ENCODE measurements at places on chromosomes 12 and 14.

DNA sequence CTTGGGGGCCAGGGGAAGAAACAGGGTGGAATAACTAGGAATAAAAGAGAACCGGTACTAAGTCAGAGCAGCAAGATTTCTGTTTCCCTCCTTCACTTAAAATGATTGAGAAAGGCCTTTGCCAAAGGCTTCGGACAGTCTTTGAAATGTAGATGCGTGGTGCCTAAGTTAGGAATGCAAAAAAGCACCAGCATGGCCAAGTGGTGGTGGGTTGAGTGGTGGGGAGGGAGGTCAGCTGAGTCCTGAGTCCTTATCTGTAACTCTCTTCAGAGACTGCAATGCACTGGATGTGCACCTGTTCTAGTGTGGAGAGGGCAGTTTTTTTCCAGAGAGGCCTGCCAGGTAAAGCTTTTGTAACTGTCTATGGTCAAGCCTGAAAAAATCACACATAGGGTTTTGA lies 919.9 kb downstream of the FSCB start:
- DNase-seq = no peak

GRCh38 chr12:30533558-30534265 lies 162.0 kb downstream of the IPO8 start:
- DNase-seq = no peak

DNA sequence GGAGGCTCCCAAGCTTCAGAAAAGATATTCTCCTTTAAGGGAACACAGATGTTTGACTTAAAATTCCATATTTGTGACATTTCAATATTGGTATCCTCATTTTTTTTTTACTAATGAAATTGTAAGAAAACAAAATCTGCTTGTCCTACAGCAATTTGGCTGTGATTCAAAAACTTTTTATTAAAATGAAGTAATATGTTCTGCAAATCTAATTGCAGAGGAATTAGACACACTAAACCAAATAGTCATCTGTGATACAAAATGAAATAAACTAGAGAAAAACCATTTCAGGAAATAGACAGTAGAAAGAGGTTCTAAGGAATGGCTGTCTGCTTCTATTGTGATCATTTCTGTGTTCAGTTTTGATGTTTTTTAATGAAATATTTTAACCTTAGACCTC lies 50.1 kb upstream of the HIF1A start:
- DNase-seq = no peak

GRCh38 chr12:130562716-130563115 lies 153.4 kb downstream of the RIMBP2 start:
- no peak for DNase-seq

DNA sequence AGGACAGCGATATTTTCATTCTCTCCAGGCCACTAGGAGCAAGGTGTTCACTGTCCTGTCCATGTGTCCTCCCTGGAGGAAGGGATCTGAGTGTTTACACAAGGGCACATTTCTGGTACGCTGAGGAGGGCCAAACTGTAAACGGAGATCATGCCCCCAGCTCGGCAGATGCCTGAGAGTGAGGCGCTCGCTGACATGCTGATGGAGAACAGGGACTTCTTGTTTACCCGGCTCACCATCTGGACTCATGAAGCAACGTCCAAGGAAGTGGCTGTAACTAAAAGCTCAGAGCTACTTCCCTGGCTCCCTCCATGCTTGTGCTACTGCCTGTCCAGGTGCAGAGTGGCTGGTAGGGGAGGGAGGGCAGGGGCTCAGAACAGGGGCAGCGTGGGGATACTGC lies 43.4 kb upstream of the KCNA1 start:
- DNase-seq = no peak

GRCh38 chr12:3885277-3886094 lies 12.3 kb upstream of the PARP11 start:
- peak; percentile 37 for DNase-seq

DNA sequence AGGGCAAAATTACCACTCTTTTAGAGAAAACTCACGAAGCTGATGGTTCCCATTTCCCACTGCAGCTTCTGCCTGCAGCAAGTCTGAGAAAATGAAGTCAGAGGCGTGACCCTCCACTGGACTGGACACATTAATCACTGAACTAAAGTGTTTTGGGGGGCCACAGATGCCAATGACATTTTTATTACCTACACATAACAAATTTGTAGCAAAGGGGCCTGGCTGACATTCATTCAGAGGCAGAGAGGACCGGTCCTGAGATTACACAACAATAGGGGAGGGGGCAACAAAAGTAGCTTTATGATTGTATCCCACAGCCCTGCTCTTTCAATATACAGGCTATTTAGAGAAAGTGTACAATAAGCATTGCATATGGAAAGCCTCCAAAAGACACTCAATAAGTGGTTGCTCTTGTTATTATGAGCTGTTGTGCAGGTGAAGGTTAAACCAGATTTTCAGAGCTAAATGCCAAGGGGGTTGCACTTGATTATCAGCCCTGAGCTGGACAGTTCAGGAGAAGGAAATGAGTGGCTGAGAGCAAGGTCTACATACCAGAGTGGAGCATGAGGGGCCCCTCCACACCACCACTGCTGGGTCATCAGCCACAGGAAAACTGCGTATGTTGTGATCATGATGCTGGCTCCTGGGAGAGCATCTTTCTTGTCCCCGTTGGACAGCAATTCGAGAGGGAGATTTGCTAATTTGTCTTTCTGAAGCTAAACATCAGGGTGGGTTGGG lies 41.5 kb upstream of the CCDC60 start:
- DNase-seq = no peak
